ENCODE measurements at places on chromosomes 1 and 21. TPM values are rescaled to one million over a fixed set of nuclear protein-coding genes. Genes with fewer than 3 reads are reported as not detected.

HLX gene
- 0.20 TPM for total RNA-seq

GRCh38 chr1:167562702-167563101 is 9.1 kb upstream of the CREG1 start:
- DNase-seq = no peak

DNA sequence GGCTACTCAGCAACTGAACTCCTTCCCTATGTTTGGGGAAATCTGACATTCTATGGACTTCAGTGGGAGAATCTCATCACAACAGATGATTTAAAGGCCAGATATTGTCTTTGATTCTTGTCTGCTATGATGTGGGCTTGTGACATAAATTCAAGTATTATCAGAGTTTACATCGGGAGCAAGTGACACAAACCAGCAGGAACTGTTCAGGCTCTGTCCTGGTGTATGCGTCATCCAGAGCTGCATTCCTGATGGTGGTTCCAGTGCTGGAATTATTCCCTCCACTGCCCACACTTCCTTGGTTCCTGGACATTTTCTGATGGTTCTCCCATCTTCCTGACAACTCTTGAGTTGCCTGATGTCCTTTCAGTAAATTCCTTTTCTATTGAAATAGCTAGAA is 10.8 kb upstream of the LSM10 start:
- DNase-seq = no peak

DNA sequence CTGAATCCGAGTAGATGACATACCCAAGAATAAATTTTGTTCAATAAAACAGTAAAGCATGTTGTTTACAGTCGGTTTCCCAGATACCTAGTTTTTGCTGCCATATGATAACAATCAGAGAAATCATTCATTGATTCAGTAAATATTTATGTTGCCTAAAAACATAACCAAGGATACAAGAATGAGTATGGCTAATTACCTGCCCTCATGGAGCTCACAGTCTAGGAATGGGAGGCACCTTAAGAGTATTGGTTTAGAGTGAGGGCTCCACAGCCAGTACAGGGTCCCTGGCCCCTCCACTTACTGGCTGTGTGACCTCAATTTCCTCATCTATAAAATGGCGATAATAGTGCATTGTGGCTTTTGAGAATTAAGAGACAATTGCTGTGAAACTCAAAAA is 921 bp downstream of the ATP5PB start:
- DNase-seq = no peak

SAMD13 gene
- not detected for total RNA-seq

- no peak for DNase-seq
Measured at GRCh38 chr1:213512316-213512715, 461.3 kb downstream of the RPS6KC1 start.

E2F2 gene
- total RNA-seq = 93.4 TPM

DNA sequence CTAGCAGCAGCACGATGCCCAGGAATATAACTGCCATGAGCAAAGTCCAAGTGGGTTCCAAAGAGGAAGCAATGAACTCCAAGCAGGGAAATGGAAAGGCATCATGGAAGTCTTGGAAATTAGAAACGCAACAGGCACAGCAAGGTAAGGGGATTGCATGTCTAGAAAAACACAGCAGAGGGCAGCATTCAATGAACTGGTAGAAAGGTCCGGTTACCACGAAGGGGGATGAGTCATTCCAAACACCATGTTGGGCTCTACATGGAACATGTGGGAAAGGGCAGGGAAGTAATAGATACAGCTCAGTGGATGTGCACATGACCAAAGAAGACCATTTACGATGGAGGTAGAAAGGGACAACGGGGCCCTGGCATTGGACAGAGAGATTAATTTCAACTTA is 36.4 kb downstream of the RXRG start:
- no peak for DNase-seq

DNA sequence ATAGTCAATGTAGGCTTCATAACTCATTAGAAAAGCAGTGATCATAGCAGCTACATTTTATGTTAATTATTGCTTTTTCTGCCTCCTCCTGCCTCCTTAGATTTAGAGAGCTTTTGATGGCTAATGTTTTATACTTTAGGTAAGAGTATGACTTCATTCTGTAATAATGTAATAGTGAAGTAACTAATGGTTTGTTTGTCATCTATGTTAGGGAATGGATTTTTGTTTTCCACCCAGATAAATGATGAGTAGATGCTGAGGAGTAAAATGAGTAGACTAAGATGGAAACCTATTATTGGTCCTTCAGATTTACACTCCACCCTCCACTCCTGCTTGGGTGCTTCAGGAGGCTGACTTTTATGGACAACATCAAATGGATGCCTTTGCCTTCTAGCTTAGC is 170.6 kb downstream of the CTH start:
- DNase-seq = no peak

GRCh38 chr1:72759486-72759885 is 477.1 kb upstream of the NEGR1 start:
- no peak for DNase-seq

GRCh38 chr1:62585469-62586155 is 11.7 kb upstream of the ANGPTL3 start:
- DNase-seq = no peak

- DNase-seq = no peak
Measured at GRCh38 chr1:201539561-201540431, 869 bp downstream of the NAV1 start.

CNKSR1 gene
- total RNA-seq = 5.3 TPM

DNA sequence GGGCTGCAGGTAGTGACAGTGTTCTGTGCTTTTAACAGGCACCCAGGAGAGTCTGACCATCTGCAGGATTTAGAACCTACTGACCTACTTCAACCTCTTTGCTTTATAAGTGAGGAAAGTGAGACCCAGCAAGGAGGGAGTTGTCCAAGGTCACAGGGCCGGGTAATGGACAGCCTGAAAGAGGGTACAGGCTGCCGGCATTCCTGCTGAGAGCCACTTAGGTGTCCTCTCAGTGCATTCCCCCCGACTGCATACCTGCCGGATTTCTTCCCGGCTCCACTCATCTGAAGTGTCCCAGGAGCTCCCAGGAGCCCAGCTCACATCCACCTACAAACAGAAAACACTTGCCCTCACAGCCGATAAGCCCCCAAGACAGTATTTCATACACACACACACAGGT is 13.9 kb downstream of the PHLDA3 start:
- no peak for DNase-seq

- no peak for DNase-seq
Measured at GRCh38 chr1:56411484-56412180, 167.7 kb downstream of the PLPP3 start.

- DNase-seq = no peak
Measured at GRCh38 chr1:64595871-64596515, 126.1 kb downstream of the CACHD1 start.

- no peak for DNase-seq
Measured at GRCh38 chr1:30415171-30415940, 308.0 kb downstream of the MATN1 start.

All from activated CD4-positive, alpha-beta memory T cell treated with anti-CD3 and anti-CD28 coated beads, Interleukin-2, amount 10 ng/mL, durations not matched to agents 7 days and 5 days (primary cell).